ENCODE measurements at places on chromosomes 5 and 9.

GRCh38 chr5:126641387-126641786, 40.6 kb downstream of the PHAX start:
- no peak for DNase-seq

- DNase-seq, result no peak
Observed at GRCh38 chr5:172091956-172092732, 85.7 kb upstream of the FBXW11 start.

- no peak for DNase-seq
Observed at GRCh38 chr9:116736399-116737151, 49.5 kb downstream of the TRIM32 start.

- no peak for DNase-seq
Observed at GRCh38 chr9:114507726-114508125, 2.5 kb upstream of the WHRN start.

DNA sequence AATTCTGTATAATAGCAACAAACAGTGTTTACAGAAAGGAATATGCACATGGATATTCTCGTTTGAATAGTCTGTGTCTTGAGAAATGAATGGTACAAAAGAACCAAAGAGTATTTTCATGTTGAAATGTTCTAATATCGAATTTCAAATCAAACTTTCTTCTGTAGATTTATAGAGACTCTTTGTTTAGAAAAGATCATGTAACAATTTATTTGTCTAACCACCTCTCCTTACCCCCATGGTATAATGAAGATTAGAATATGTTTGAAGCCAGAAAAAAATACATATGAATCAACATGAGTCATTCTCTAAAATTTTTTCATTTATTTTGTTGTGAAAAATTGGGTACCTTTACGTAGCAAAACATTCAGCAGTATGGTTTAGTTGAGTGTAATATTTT, 285.6 kb downstream of the PRR16 start:
- DNase-seq, result no peak

DNA sequence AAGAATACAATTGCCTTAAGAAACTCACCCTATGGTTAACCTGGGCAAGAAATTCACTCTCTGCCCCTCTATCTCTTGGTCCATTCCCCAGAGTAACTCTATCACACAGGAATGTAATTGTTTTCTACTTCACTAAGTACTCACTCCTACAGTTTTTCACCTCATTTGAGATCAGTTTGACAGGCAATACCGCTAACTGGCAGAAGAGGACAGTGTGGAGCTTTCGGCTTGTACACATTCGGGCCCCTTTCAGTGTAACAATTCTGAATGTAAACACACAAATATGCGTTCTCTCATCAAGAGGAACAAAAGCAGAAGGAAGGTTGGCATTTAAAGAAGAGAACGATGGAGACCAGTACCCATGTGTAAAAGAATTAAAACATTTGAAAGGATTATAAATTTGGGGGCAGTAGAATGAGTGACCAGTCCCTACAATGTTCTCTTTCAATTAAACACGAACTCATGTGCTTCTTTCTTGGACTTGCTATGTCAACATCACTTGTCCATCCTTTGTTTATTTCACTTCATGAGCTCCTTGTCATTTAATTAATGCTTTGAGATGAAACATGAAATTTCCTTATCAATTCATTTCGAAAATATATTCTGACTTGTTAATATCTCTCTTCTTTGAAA, 188.5 kb upstream of the GRAMD2B start:
- no peak for DNase-seq

DNA sequence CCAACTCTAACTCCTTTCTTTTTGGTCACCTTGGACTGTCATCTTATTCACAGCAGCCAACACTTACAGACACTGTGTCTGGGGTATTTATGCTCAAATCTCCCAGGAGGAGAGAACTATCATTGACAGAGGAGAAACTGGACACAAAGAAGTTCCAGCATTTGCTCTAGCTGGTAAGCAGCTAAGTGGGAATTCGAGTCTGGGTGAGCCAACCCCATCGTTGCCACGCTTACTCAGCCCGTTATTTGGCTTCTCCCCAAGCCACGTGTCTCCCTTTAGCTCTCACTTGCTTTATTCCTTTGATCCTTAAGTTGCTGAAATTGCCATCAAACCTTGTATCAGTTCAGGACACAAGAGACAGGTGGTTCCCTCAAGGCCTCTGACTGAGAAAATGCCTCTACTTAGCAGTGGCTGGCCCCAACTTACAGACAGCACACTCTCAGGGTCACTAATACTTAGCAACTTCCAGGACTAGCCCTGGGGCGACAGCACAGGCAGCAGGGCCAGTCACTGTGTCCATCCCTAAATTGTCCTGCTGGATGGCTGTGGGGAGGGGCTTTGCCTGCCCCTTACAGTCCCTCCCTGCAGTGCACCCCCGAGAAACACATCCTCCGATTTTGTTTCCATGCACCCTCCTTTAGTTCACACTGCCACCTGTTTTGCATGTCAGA, 1.4 kb downstream of the SLC36A2 start:
- DNase-seq, result no peak

- DNase-seq, result no peak
Observed at GRCh38 chr5:158234323-158235158, 375.6 kb upstream of the CLINT1 start.

- DNase-seq, result no peak
Observed at GRCh38 chr9:114908805-114909448, 21.5 kb downstream of the TNFSF8 start.
